ENCODE measurements at places on chromosomes 1 and 21. TPM values are rescaled to one million over a fixed set of nuclear protein-coding genes. Genes with fewer than 3 reads are reported as not detected.

The NPHS2 gene
- not detected for total RNA-seq

The LCK gene
- total RNA-seq, result 4.4 TPM

GRCh38 chr21:38925923-38926322, 120.2 kb downstream of the ETS2 start:
- DNase-seq, result no peak

DNA sequence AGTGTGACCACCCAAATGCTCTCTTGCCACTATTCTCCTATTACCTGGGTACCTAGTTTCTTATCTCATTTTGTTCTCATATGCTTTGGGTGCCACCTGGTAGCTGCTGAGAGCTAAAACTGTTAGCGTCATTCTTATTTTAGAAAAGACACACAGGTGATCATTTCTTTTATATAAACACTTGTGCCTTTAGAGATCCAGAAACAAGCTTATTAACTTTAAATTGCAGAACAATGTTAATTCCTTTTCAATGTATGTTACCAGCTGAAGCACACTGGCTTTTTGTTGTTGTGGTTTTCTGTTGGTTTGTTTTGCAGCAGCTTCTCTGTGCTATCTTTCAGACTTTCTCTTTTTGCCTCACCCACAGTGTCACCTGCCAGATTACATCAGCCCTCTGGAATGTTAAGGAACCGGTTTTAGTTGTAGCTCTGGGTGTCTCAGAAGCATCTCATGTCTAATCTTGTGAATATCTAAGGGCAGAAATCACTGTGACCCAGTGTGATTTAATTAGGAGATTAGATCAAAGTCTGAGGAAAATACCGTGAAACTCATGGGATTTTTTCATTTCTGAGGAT, 43.4 kb upstream of the SLC19A2 start:
- peak; percentile 90 for DNase-seq

GRCh38 chr21:22395965-22396364, 1397.8 kb downstream of the NCAM2 start:
- DNase-seq, result no peak

- peak; percentile 68 for DNase-seq
These were observed 4.5 kb downstream of the EPHA2 start for GRCh38 chr1:16151196-16151994.

DNA sequence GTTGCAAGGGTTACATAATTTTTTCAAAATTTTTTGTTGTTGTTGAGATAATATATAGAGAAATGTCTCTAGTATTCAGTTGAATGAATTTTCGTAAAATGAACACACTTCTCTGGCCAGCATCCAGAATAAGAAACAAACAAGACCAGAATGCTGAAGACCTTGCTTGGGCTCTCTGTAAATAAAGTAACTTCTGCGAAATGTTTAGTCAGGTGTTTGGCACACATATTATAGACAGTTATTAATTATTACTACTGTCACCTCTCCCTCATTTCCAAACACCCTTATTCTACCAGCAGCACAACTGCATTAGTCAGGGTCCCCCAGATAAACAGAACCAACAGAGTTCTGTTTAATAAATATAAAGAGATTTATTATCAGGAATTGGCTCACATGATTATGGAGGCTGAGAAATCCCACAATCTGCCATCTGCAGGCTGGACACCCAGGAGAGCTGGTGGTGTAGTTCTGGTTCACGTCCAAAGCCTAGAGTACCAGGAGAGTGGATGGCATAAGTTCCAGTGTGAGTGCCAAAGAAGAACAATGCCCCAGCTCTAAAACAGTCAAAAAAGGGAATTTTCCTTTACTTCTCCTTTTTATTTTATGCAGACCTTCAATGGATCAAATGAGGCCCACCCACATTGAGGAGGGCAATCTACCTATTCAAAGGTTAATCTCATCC, 44.1 kb upstream of the KCND3 start:
- no peak for DNase-seq

DNA sequence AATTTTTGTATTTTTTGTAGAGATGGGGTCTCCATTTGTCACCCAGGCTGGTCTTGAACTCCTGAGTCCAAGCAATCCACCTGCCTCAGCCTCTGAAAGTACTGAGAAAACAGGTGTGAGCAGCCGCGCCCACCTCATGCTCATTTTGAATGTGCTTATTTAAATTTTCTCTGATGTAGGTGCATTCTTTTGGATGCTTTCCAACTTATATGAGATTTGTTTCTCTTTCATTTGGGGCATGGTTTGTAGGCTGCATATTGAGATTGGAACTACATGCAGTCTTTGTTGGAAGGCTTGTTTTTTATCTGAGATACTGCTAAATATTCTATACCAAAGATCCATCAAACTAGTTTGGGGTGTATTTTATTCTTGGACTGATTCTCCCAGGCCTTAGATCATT, 81.0 kb upstream of the IVNS1ABP start:
- DNase-seq, result no peak

DNA sequence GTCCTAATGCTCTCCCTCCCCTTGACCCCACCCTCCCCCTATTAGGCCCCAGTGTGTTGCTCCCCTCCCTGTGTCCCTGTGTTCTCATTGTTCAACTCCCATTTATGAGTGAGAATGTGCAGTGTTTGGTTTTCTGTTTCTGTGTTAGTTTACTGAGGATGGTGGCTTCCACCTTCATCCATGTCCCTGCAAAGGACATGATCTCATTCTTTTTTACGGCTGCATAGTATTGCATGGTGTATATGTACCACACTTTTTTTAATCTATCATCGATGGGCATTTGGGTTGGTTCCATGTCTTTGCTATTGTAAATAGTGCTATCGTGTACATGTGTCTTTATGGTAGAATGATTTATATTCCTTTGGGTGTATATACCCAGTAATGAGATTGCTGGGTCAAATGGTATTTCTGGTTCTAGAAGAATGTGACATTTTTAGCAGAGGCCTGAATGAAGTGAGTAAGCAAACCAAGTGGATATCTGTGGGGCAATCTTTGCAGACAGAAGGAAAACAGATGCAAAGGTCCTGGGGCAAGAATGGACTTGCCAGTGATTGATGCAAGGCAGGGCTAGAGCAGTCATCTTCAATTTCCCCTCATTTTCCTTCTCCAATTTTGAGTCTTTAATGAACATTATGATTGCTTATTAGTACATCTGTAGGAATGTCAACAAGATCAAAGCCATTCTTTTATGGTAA, 50.2 kb downstream of the UBE4B start:
- DNase-seq, result no peak

DNA sequence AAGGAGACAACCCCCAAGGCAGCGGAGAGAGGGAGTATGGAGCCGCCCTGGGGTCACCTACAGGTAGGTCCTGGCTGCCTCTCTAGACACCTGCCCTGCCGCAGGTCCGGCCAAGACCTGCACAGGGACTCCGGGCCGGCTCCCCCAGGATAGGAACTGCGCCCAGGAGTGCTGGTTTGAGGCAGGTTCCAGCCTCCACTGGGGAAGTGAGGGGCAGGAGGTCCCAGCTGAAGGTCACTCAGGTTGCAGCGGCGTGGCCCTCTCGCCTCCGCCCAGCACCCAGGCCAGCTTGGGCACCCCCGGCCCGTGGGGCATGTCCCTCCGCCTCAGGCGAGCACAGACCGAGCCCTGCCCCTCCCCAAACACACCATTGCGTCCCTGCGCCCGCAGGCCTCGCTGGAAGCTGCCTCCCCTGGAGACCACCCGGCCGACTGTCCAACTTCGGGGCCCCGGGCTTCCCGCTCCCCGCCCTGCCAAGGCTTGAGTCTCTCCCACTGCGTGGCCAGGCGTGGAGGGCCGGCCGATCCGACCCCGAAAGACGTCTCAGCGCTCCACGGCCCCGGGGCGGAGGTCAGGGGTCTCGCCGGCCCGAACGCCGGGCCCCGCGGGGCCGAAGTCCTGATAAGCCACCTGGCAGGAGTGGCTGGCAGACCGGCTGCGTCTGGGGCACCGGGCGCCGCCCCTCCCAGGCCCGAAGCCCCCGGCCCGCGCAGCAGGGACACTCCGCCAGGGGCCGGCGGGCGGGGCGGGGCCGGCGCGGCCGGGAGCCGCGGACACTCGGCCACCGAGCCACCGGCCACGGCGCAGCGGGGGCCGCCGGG, 1.4 kb upstream of the SKI start:
- DNase-seq, result peak; percentile 80

GRCh38 chr1:101511202-101511891, 274.5 kb downstream of the S1PR1 start:
- DNase-seq, result no peak

DNA sequence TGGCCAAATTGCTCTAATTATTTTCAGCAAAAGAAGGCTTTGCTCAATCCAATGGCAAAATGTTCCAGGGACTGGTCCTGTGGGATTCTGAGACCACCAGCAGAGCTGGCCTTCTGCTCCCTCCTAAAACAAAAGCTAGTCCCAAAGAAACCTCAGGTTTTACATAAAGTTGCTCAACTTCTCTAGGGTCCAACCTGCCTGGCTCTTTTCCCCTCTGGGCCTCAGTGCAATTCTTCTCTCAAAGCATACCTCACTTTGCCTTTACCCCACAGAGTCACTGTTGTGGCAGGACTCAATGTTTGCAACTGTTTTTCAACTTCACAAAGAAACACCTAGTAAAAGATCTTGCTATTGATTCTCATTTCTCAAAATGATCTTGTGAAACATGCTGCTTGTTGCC, 39.8 kb downstream of the TBX15 start:
- DNase-seq, result no peak

- DNase-seq, result no peak
These were observed 23.8 kb upstream of the LRRC8C start for GRCh38 chr1:89608984-89609725.

All from endodermal cell (in vitro differentiated cells).